ENCODE measurements at places on chromosomes 5 and 9.

GRCh38 chr5:8895599-8895998, 650.3 kb downstream of the SEMA5A start:
- no peak for DNase-seq

GRCh38 chr5:53944981-53945380, 365.4 kb downstream of the ARL15 start:
- peak; percentile 96 for DNase-seq

- DNase-seq = peak; percentile 64
Measured at GRCh38 chr5:41270423-41271251, 57.3 kb upstream of the C6 start.

DNA sequence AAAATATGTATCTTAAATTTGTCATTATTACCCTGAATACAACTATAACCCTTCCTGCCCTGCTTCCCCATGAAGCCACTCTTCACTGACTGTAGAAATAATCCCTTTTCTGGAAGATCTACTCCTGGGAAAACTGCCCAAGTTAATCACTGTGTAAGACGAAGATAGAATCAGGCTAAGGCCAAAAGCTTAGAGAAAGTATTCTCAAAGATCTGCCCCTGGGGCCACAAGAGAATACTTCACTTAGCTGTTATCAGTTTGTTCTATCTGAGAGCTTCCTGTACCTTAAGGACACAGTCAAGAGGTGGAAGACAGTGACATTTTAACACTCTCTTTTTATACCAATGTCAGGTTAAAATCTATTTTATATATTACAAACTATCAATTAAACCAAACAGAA, 33.8 kb downstream of the RNF145 start:
- no peak for DNase-seq

DNA sequence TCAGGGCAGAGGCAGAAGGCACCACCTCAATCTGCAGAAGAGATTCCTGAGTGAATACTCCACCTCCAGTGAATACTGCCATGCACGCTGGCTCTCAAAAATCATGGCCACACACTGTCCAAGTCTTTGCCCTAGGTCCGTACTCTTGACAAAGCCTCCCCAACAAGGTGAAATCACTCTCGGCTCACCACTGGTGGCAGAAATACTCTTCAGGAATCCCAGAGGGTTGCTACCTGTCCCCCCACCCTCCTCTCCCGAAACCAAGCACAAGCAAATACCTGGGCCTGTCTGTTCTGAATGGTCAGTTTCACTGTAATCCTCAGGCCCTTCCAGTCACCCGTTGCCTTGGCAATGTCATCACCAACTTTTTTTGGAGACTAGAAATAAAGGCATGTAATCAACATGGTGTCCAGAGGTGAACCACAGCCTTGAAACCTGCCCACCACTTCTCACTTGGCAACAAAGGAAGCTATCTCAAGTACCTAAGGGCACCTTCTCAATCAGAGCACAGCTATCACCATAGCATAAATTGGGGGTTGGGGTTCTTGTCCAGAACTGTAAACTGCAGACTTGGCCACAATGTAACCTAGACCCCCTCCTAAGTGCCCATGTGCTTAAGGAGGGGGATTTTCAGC, 1.8 kb downstream of the RPL12 start:
- peak; percentile 37 for DNase-seq

GRCh38 chr5:115179394-115180164, 9.9 kb upstream of the TRIM36 start:
- peak; percentile 71 for DNase-seq

DNA sequence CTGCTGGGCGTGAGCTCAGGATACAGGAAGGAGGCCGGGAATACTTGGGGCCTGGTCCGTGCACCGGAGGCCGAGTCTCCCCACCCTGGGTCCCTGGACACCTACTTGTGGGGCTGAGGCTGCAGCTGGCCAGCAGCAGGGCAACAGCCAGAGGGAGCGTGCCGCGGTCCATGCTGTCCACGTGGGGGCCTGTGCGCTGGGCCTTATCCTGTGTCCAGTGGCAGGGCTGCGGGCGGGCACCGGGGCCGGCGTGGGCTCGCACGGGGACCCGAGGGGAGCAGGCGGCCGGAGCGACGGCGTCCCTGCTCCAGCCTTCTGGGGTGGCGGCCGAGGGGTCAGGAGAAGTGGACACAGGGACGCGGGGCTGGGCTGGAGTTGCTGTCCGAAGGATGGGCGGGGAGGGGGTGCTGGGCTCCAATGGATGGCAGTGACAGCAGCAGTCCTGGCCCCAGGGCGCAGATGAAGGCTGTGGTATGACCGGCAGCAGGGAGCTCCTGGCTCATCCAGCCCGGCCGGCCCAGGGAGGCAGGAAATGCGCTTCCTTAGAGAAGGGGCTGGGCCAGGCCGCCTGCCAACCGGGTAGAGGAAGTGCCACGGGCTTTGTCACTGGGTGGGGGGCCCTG, at the start of gene ENG:
TSS of gene ENG (minus strand) at position 475 of the 623 bp plus-strand sequence. CDS start at position 172, 303 bp downstream.
- peak; percentile 85 for DNase-seq

- no peak for DNase-seq
Measured at GRCh38 chr5:38931731-38932130, 85.9 kb downstream of the OSMR start.

DNA sequence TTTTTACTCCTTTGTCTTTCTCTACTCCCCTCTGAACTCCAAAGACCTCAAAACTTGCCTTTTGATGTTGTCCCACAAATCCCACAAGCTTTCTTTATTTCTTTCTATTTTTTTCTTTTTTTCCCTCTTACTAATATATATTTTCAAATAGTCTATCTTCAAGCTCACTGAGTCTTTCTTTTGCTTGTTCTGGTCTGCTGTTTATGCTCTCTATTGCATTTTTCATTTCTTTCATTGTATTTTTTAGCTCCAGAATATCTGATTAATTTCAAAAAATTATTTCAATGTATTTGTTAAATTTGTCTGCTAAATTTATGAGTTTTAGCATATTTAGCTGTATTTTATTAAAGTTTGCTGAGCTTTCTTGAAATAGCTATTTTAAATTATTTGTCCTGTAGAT, 223.3 kb upstream of the IRX1 start:
- DNase-seq = no peak

DNA sequence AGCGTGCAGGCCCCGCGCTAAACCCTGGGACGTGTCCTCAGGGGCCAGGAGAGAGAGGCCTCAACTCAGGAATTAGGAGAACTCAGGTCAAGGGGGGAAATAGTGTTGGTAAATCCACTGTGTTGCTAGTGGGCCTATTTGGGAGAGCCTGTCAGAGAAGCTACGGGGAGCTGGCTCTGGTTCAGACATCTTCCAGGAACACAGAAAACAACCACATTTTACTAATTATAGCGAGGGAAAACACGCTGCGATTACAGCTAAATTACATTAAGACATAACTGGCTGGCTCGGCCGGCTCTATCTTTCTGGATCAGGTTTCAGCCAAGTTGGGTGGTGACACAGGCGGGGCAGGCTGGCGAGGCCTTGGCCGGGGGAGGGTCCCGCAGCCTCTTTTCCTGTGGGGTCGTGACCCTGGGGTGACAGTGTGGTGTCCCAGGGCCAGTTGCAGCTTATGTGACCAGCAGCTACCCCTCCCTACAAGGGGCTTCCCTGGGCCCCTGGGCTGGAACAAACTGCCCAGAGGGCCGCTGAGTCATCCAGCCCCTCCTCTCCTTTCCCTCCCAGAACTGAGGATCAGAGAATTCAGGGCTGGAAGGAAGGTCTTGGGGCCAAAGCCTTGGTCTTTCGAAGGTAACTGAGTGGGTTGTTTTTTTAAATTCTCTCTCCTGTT, 75.1 kb downstream of the FGF18 start:
- no peak for DNase-seq

DNA sequence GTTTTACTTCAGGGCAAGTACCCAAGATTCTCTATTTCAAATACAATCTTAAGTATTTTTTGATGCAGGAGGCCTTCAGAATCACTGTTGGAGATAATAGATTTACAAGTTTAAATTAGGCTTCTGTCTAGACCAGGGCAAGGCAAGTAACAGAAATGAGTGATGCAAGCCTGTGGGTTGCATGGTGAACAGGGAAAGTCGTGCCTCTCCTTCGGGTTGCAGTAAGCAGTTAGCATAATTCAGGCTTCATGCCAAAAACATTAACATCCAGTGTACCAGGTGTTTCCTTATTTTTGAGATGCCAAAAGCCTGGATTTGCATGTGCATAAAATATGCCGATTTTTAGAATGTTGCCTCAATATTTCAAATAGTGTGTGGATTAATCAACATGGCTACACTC, 369.0 kb downstream of the CAAP1 start:
- DNase-seq = no peak

DNA sequence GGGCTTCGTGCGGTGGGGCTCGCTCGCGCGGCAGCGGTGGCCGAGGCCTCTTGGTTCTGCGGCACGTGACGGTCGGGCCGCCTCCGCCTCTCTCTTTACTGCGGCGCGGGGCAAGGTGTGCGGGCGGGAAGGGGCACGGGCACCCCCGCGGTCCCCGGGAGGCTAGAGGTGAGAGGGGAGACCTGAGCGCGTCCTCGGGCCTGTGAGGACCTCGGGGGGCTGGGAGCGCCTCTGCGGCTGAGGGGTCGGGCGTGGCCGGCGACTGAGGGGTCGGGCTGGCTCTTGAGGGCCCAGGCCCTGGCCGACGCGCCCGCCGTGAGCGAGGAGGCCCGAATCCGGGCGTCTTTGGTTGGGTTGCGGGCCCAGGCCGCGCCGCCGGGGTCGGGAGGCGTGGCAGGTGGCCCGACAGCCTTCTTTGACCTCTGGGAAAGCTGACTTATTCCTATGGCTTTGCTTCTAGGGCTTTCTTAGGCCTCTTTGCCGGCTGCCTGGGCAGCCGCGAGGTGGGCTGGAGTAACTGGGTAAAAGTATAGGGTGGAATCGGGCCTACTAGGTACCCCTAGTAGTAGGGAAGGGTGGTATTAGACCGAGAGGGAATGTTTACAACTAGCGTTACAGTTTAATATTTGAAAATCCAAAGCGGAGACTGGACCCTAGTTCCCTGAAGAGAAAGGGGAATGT, at the start of gene CANX:
TSS of gene CANX (plus strand) at position 33 of the 681 bp plus-strand sequence. CDS start 6,715 bp downstream, outside the sequence.
- peak; percentile 76 for DNase-seq

GRCh38 chr9:108536836-108537601, 318.8 kb downstream of the ACTL7B start:
- DNase-seq = peak; percentile 7

- peak; percentile 73 for DNase-seq
Measured at GRCh38 chr5:68459810-68460139, 244.2 kb downstream of the PIK3R1 start.

GRCh38 chr9:19754921-19755320, 33.9 kb downstream of the SLC24A2 start:
- DNase-seq = no peak

GRCh38 chr5:7261049-7261448, 134.9 kb upstream of the ADCY2 start:
- peak; percentile 76 for DNase-seq

DNA sequence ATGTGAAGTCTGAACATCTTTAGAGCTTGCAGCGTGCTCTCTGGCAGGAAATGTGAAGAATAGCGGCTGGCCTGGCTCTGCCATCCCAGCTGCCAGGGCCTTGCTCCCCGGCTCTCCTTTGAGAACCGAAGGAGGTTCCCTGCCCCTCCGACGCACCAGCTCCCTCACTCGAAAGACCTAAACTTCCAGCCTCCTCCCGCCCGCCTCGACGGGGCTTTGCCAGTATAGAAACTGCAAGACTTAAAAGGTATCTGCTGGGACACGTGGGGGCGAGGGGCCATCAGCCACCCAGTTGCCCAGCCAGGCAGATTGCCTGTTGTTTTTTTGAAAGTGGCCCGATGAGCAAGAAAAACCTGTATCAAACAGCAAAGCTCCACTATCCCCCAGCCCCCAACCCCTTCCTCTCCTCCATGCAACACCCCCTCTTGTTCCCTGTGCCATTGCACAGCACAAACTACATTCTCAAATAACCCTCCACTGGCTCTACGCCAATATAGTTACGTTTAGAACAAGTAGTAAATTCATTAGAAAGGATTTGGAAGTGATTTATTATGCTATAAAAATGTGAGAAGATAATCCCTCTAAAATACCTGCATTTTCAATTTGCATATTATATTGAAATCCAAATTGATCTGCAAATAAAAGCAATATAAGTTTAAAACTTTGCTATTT, 331.9 kb downstream of the MED10 start:
- DNase-seq = no peak

GRCh38 chr9:86891091-86891490, 56.2 kb downstream of the GAS1 start:
- DNase-seq = no peak

GRCh38 chr9:133955821-133956411, 36.2 kb downstream of the VAV2 start:
- no peak for DNase-seq

GRCh38 chr9:36956908-36957307, 77.2 kb downstream of the PAX5 start:
- no peak for DNase-seq

DNA sequence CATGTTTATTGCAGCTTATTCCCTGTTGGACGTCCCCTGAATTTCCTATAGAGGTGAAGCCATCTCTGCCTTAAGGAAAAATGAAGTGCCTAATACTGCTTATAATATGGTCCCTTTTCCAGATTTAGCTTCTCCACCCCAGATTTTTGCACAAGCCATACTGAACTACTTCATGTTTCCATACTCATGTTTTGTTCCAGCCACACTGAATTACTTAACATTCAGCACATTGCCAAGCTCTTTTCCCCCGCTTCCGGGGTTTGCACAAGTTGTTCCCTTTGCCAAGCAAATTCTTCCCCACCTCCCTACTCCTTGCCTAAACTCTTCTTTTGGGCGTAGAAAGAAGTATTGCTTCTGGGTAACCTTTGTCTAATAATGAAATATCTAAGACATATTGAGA, 1.7 kb upstream of the CNTRL start:
- peak; percentile 52 for DNase-seq

GRCh38 chr9:87498046-87498810, 561 bp downstream of the DAPK1 start:
- peak; percentile 69 for DNase-seq

GRCh38 chr5:67989456-67989855, 226.1 kb upstream of the PIK3R1 start:
- DNase-seq = no peak

All from DMS53 (cell line).